ENCODE measurements at places on chromosomes 11 and 22.
A peak's percentile ranks its signal among the peaks of the same experiment; 100 is the strongest.

DNA sequence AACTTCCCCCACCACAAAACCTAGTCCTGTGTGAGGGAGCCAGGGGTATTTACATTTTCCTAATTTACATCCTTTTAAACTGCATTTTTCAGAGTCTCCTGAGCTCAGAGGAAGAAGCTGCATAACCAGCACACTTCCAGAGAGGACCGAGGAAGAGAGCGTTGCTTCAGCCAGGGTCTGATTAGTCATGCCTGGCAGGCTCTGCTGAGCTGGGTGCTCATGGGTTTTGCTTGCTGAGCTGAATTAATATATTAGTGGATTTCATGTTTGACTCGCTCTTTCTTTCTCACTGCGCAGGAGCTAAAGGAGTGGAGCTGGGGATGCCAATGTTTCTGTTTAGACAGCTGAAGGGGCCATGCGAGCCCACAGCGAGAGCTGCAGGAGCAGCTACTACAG is 539.3 kb upstream of the B3GAT1 start:
- DNase-seq: no peak

GRCh38 chr22:49357661-49358440 is 469.8 kb downstream of the BRD1 start:
- no peak for DNase-seq

DNA sequence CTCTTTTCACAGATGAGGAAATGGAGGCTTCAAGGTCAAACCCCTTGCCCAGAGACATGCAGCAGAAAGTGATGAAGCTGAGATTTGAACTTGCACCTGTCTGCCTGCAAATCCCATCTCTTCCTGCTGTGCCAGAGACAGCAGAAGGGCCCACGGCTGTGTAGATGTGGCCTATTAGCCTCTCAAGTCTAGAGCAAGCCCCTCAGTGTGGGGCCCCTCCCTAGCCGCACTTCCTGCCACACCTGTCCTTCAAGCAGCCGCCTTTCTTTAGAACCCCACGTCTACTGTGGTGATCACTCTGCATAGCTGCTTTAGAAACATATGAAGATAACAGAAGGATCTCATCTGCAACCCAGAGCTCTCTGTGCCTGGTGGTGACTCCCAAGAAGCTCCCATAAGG is 41.2 kb upstream of the JAM3 start:
- no peak for DNase-seq

DNA sequence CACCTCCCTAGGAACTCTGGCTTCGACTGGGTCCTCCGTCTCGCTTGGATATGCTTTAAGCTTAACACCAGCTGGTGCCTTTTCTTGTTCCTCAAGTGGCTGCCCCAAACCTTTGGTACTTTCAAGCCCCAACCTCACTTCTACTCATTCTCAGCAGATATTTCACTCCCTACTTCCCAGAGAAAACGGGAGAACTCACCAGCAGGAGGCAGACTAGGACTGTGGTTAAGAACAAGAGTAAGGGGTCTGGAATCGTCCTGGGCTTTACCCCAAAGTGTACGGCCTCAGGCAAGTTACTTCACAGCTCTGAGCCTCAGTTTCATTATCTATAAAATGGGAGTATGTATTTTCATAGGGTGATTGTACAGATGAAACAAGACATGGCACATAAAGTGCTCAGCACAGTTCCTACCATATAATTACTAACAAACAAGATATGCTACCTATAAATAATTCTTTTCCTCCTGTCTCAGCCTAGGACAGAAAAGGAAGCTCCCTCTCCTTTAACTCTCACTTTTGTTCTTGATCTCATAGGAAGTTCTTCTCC is 37.8 kb downstream of the PAMR1 start:
- peak; percentile 64 for DNase-seq
